ENCODE measurements at places on chromosomes 11 and 22.

- DNase-seq = no peak
Measured at GRCh38 chr11:108012139-108012725, 3.5 kb downstream of the CUL5 start.

DNA sequence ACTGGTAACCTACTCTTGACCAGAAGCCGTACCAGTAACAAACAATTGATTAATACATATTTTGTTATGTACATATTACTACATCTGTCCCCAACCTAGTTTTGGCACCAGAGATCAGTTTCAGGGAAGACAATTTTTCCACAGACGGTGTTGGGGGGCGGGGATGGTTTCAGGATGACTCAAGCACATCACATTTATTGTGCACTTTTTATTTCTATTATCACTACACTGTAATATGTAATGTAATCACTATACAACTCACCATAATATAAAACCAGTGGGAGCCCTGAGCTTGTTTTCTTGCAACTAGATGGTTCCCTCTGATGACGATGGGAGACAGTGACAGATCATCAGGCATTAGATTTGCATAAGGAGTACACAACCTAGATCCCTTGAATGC, 15.5 kb downstream of the DGCR8 start:
- no peak for DNase-seq

DNA sequence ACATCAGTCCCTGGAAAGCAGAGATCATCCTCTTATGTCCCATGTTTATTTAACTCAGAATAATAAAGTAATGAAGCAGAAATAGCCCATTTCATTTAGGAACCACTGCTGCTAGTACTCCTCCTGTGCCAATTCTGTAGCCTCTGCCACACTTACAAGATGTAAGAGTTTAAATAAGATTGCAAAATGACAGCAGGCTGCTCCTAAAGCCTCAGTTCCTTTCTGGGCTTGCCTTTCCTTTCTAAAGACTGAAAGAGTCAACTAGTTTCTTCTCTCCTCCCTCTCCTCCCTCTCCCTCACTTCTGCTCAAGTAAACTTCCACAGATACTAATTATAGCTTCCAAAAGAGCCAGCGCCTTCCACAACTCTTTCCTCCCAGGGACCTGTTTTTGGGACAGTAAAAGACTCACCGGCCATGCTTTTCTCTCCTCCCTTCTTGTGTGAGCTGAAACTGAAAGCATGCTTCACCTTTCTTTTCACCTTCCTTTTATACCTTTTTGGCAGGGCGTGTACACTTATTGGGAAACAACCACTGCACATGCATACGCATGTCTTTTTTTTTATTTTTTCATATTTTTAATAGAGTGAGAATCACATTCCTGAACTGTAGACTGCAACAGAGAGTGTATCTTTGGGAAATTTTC, 26.1 kb upstream of the CARD16 start:
- peak; percentile 68 for DNase-seq

DNA sequence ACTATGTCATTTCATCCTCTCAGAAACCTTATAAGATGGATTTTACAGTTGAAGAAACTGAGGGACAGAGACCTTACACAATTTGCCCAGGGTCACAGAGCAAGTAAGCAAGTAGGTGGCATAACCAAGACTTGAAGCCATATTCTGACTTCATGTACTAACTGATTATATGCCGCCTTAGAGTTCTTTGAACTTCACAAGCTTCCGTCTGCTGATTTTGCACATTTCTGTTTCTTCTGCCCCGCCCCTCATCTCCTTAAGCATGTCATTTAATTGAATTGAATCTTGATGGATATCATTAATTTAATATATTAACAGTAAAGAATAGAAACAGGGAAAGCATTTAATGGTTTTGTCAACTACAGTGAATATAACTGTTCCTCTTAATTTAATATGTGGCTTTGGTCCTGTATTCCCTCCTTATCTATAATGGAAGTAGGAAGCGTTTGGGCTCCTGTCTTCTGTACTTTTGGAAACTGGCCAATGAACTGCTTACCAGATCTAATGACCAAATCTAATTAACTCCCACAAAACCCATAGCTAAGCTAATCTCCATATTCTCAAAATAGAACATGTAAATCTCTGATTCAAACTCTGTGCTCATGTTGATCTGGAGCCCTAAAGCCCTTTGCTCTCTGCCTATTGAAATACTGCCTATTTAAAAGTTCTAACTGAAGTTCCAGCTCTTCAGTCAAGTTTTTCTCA, 30.4 kb downstream of the SIK2 start:
- no peak for DNase-seq
